IPS DF 6.9 (cell line): ENCODE measurements at places on chromosomes 3 and 15.
A peak's percentile ranks its signal among the peaks of the same experiment; 100 is the strongest.

GRCh38 chr15:62475591-62475990 is 310.5 kb upstream of the C2CD4B start:
- DNase-seq, result no peak

DNA sequence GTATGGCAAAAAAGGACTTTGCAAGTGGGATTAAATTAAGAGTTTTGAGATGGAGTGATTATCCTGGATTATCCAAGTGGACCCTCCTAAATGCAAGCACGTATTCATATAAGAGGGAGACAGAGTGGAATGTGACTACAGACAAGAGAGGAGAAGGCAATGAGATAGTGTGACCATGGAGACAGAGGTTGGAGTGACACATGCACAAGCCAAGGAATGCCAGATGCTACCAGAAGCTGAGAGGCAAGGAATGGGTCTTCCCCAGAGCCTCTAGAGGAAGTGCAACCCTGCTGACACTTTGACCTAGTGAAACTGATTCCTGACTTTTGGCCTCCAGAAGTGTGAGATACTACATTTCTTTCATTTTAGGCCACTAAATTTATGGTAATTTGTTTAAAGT is 117.2 kb downstream of the UACA start:
- no peak for DNase-seq

DNA sequence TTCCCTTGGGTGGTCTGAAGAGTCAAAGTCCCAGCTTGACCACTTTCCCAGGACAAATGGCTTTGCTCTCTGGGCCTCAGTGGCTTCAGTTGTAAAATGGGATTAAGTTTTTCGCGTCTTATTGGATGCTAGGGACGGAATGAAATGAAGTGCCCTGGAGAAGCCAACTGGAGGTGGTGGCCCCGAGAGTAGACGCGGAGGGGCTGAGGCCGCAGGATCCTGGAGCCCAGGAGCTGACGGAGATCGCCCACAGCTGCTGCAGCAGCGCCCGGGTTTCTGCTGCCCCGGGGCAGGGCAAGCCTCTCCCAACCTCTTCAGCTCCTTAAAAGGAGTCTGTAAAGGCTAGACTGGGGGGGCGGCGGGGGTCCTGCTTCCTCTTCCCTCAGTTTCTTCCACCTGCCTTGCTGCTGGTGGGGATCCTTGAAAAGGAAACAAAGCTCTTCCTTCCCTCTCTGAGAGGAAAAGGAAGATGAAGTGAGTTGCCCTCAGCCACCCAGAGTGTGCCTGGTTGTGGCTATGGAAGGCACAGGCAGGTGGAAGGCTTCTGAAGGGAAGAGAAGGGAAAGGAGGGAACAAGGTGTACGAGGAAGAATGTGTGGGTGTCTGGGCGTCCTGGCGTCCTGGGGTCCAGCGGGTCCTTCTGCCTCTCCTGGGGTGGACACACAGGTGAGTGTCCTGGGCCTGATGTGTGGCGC is 967 bp upstream of the BNC1 start:
- DNase-seq, result no peak

GRCh38 chr15:100111125-100112060 is 230.4 kb downstream of the ADAMTS17 start:
- no peak for DNase-seq

DNA sequence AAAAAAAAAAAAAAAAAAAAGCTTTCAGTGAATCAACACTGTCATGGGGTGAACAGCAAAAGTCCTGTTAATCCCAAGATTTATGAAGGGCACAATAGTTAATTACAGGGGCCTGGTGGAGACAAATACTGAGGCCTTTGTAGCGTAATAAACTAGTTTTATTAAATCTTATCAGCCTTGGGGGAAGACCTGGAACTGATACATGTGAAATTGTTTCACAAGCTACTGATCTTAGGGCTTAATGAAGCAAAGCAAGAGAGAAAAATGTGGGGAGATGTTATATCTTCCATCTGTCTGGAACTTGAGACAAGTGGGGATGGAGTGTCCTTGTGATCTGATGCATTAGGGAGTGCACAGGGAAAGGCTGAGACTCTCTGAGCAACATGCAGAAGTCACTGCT is 47.9 kb upstream of the OSBPL11 start:
- no peak for DNase-seq

GRCh38 chr15:55282284-55282833 is 7.3 kb downstream of the RAB27A start:
- DNase-seq, result no peak

DNA sequence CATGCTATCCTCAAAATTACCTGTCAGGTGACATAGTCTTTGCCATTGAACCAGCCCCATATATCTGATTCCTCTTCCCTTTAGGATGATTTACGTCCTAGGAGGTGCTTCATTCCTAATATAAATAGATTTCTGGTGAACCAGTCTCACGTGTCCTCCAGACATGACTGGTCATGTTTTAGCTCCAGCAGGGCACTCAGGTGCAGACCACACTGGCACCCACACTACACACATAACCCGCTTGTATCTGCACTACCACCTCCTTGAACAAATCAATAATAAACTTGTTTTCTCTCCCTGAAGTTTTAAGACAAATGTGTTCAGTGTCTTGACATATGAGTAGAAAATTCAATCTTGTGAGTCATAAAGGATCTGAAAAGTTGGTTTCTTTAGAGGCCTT is 155.5 kb downstream of the GOLIM4 start:
- no peak for DNase-seq

- DNase-seq, result no peak
These were observed 27.2 kb downstream of the PRKCD start for GRCh38 chr3:53188136-53188685.

DNA sequence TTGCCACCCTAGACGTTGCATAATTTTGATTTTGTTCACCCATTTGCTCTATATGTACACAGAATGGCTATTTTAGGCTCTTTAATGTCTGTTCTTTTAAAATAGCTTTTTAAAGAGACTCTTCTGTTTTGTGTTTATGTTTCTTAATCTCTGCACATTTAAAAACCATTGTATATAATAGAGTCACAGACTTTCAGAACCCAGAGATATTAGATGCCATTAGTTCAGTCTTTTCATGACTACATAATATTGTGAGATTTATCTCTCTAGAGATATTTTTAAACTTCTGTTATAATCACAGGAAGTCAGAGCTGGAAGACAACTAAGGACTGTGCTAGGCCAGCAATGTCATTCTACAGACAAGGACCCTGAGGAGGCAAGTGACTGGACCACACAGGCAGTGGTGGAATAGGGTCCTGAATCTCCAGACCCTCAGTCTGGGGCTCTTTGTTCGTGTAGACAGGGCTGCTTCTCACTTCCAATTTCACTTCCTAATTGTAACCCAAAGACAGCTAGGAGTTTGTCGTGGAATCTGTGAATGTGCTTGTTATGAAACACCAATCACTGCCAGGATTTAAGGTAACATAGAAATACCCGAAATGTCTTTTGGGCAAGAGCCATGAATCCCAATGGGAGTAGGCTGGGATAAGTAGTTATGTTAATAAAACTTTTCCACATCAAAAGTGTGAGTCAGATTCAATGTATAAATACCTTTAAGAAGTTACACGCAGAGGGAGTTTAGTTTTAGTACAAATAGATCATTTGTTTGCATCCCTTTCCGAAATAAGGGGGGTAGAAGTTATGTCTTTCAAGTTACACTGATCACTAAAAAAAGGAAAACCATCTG is 165.2 kb upstream of the ROPN1 start:
- DNase-seq, result no peak

- DNase-seq, result no peak
These were observed 68.3 kb downstream of the CD47 start for GRCh38 chr3:108022256-108023150.

GRCh38 chr3:28598165-28598564 is 249.5 kb upstream of the AZI2 start:
- DNase-seq, result no peak

DNA sequence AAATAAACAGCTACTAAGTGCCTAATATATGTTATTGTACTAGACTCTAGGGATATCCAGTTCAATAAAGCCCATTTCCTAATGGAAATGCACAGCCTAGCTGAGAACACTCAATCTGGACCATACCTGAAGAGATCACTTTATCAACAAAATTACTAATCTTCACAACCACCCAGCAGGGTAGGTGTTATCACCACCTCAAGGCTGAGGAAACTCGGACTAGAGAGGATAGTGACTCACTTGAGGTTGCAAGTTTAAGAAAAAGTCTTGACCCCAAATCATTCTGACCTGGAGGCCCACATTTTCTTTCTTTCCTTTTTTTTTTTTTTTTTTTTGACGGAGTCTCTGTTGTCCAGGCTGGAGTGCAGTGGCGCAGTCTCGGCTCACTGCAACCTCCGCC is 3.1 kb upstream of the FMN1 start:
- DNase-seq, result no peak

- DNase-seq, result no peak
These were observed 116.5 kb downstream of the TNIK start for GRCh38 chr3:171343693-171344092.

GRCh38 chr3:195188426-195188927 is 82.5 kb downstream of the XXYLT1 start:
- DNase-seq, result no peak

GRCh38 chr3:159765030-159765859 is 223.4 kb upstream of the IL12A start:
- DNase-seq, result no peak

DNA sequence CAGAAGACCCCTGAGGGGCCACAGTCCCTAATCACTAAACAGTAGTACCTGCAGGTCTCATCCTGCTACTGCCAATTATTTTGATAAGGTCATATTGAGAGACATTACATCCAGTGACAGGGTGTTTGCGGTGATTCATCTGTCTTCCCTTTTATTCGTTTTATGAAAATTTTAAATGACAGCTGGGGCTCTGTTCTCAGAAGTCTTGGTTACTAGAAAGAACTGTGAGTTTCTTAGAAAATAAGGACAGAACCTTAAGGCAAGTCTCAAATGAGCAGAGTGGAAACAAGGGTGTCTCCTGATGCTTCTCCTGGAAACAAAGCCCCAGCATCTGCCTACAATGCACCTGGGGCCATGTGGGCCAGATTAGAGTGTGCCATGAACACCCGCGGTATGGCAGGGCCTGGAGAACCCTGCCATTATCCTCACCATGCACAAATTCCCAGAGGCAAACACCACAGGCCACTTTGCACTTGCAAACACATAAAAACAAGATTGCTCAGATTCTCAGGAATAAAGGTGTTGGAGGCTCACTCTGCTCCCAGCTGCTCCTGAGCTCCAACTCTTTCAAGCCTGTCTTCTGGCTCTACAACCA is 66.3 kb upstream of the IQSEC1 start:
- DNase-seq, result no peak

DNA sequence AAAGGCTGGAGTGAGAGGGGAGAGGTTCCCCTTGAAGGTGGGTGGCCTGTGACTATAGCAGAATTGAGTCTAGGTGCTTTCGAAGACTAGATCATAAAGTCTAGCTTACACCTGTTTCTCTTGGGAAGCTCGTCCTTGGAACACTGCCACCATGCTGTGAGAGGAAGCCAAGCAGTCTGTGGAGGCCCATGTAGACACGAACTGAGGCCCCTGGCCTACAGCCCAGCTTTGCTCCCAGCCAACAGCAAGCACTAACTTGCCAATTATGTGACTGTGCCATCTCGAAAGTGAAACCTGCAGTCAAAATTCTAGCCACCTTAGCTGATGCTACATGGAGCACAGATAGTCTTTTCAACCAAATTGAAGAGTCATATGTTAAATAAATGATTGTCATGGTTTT is 190.5 kb upstream of the NECTIN3 start:
- peak; percentile 25 for DNase-seq

- no peak for DNase-seq
These were observed 140.6 kb downstream of the GBE1 start for GRCh38 chr3:81620849-81621248.

DNA sequence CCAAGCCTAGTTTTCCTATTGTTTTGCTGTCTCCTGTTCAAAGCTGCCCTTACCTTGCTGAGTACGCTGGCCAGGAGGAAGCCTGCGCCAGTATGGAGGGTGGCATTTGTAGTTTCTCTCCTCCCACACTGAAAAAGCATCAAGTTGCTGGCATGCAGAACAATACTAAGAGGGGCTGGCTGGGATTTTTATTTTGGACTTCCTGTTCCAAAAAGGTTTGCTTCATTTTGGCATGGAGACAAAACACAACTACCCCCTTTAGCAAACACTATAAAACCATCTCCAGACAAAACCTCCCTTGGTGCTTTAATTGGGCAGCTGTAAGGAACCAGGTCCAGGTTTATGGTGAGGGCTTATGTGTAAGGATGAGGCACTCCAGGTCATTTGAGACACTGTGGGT is 457.6 kb downstream of the PDCD6IP start:
- no peak for DNase-seq

- DNase-seq, result no peak
These were observed 116.7 kb downstream of the DLG1 start for GRCh38 chr3:197181741-197182140.

DNA sequence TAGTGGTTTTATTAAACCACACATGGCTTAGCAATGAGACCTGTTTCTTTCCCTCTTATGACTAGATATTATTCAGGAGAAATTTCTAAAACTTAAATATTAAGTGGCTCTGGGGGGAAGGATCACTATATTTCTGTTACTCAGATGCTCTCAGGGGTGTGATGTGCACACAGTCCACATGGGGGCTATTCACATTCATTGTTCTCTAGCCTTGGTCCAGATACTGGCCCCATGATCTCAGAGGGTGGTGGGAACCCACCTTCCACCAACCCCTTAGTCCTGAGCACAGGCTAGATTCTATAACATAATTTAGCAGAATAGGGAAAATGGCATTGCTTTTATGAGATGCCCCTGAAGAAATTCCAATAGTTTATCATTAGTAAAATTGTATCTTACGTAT is 149.0 kb upstream of the ST8SIA2 start:
- DNase-seq, result no peak

GRCh38 chr3:45366290-45366689 is 22.1 kb upstream of the LARS2 start:
- no peak for DNase-seq

DNA sequence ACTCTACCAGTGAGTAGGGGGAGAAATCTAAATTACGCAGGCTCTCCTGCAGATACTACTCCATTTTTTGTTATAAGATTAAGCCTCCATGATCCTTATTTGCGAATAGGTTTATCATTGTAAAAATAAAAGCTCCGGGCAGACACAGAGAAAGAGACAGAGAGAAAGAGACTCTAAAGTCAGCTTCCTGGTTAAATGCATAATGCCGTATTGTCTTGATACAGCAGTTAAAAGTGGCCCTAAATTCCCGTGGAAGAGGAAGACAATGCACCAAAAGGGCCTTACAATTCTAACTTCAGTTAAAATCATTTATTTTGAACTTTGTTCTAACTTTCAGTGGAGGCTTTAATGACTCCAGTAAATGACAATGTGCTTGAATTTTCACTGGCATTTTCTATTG is 98.3 kb downstream of the SLC9A9 start:
- no peak for DNase-seq

DNA sequence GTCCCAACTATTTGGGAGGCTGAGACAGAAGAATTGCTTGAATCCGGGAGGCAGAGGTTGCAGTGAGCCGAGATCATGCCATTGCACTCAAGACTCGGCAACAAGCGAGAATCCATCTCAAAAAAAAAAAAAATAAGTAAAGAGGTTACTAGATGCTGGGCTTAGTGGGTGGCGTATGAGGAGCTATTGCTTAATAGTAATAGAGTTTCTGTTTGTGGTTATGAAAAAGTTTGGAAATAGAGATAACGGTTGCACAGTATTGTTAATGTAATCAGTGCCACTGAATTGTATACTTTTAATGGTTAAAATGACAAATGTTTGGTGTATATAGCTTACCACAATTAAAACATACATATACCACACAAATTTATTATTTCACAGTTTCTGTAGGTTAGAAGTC is 14.7 kb upstream of the HHATL start:
- no peak for DNase-seq

- no peak for DNase-seq
These were observed 84.3 kb downstream of the MB21D2 start for GRCh38 chr3:192833177-192833890.
